ENCODE measurements at places on chromosomes 7 and 10. TPM values are rescaled to one million over a fixed set of nuclear protein-coding genes. Genes with fewer than 3 reads are reported as not detected.

Gene ZYX
- total RNA-seq: 18.3 TPM

DNA sequence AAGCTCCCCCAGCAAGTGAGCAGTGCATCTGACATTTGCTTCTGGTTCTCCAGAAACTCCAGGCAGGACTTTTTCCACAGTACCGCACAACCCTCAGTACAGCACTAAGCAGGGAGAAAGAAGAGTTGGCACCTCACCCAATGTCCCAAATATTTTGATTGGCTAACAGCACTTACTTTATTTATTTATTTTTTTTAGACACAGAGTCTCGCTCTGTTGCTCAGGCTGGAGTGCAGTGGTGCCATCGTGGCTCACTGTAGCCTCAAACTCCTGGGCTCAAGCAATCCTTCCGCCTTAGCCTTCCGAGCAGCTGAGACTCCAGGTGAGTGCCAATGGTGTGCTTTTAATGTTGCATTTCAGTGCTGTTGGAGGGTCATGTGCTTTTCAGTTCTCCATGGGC is 200.3 kb upstream of the ZMIZ1 start:
- no peaks in the 10 kb centered on the region for H3K27me3 ChIP-seq
- H3K27ac ChIP-seq: no peak overlapping the region
- no peak overlapping the region for H3K4me3 ChIP-seq
- H3K4me1 ChIP-seq: peaks cover 30% of the 10 kb centered on the region
- DNase-seq: no peak
- no peaks in the 10 kb centered on the region for H3K36me3 ChIP-seq

Gene FZD8
- 14.0 TPM for total RNA-seq

Gene LHFPL3
- 75.7 TPM for total RNA-seq

DNA sequence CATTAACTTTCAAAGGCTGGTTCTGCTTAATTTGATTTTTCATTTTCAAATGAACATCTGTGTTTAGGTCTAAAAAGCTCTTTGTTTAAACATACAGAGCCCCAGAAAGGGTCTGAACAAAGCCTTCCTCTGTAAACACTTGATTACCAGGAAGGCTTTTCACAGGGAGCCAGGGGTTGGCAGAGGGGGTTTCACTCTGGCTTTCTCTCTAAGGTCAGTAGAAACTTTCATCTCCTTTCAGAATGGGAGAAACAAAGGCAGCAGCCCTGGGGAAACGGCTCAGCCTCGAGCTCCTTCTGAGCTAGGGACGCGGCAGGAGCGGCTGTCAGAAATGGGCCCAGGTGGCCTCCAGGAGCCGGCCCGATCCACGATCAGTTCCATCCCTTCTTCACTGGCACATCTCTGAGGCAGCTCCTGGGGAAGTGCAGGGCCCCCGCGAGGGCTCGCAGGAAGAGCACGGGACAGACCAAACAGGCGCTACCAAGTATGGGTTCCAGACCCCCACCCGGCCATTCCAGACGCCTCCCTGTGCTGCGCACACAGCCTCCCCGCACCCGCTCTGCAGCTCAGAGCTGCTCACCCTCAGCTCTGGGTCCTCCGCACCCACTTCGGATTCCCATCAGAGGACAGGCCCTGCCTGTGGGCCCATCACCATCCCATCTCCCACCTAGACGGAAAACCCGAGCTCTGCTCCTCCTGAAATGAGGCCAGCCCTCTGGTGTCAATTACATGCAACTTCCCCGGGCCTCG is 124.1 kb downstream of the MAD1L1 start:
- H3K27ac ChIP-seq: peak overlapping the region; percentile 96
- peaks cover 14% of the 10 kb centered on the region for H3K36me3 ChIP-seq

Gene MKX
- 6.6 TPM for total RNA-seq

DNA sequence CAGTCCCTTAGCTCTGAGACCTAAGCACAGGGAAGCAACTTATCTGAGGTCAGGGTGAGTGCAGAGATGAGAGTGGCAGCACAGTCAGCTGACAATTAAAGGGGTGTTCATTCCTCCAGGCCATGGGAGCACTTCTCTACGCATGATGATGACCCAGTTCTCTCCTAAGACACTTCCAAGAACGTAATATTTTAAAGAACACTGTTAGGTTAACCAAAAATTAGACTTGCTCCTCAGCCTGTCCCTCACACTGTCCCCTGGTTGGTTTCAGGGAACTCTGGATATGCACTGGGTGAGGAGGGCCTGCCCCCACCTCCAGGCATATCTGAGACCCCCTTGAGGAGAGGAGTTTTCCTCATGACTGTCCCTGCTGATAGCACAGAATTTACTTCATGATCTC is 767.5 kb downstream of the GRID1 start:
- H3K27ac ChIP-seq: no peak overlapping the region
- no peak overlapping the region for H3K4me3 ChIP-seq
- no peaks in the 10 kb centered on the region for H3K27me3 ChIP-seq
- peaks cover 7% of the 10 kb centered on the region for H3K36me3 ChIP-seq

GRCh38 chr10:38605153-38605661 is 511.1 kb downstream of the ZNF37A start:
- no peaks in the 10 kb centered on the region for H3K4me1 ChIP-seq
- no peaks in the 10 kb centered on the region for H3K27me3 ChIP-seq
- no peaks in the 10 kb centered on the region for H3K36me3 ChIP-seq
- no peak for DNase-seq

Gene AEBP1
- 39.9 TPM for total RNA-seq

GRCh38 chr10:86224354-86225102 is 142.1 kb downstream of the GRID1 start:
- no peak for DNase-seq
- peaks cover 52% of the 10 kb centered on the region for H3K4me1 ChIP-seq
- no peaks in the 10 kb centered on the region for H3K27me3 ChIP-seq

Gene CSTF2T
- total RNA-seq: 37.3 TPM

GRCh38 chr10:51532044-51532443 is 167.4 kb downstream of the CSTF2T start:
- DNase-seq: no peak
- H3K36me3 ChIP-seq: no peaks in the 10 kb centered on the region
- H3K27me3 ChIP-seq: no peaks in the 10 kb centered on the region
- H3K4me3 ChIP-seq: no peak overlapping the region
- H3K27ac ChIP-seq: no peak overlapping the region

Gene HTR5A
- 0.99 TPM for total RNA-seq

Gene HIPK2
- total RNA-seq: 54.1 TPM

Gene ADAM8
- 1.7 TPM for total RNA-seq

- H3K4me1 ChIP-seq: peaks cover 4% of the 10 kb centered on the region
- H3K27me3 ChIP-seq: no peaks in the 10 kb centered on the region
- H3K27ac ChIP-seq: no peak overlapping the region
These were observed 114.6 kb upstream of the SFMBT2 start for GRCh38 chr10:7525314-7526016.

Gene GNAT3
- total RNA-seq: not detected

Gene ANXA8
- 0.17 TPM for total RNA-seq

GRCh38 chr7:77822269-77822668 is 23.7 kb downstream of the PHTF2 start:
- DNase-seq: peak; percentile 2
- H3K27ac ChIP-seq: no peak overlapping the region
- H3K4me3 ChIP-seq: no peak overlapping the region
- H3K4me1 ChIP-seq: no peaks in the 10 kb centered on the region
- H3K27me3 ChIP-seq: no peaks in the 10 kb centered on the region

Gene GPRIN2
- total RNA-seq: 9.3 TPM

Gene SPDYE8
- total RNA-seq: 0.06 TPM

DNA sequence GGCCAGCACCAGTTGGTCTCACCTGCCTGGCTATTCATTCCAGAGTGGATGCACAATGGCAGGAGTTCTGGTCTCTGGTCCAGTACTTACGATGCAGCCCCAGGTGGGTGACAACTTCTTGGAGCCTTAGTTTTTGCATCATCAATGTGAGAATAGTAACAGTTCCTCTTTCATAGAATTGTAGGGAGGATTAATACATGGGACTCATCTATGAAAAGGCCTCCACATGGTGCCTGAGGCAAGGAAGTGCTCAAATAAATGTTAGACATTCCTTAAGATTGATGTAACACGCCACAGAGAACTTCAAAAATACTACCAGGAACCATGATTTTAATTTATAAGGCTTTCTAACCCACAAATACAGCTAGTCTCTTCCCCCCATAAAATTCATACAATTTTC is 120.1 kb upstream of the CHST15 start:
- H3K36me3 ChIP-seq: no peaks in the 10 kb centered on the region
- no peak for DNase-seq
- peaks cover 7% of the 10 kb centered on the region for H3K4me1 ChIP-seq
- no peak overlapping the region for H3K4me3 ChIP-seq
- H3K27ac ChIP-seq: no peak overlapping the region

DNA sequence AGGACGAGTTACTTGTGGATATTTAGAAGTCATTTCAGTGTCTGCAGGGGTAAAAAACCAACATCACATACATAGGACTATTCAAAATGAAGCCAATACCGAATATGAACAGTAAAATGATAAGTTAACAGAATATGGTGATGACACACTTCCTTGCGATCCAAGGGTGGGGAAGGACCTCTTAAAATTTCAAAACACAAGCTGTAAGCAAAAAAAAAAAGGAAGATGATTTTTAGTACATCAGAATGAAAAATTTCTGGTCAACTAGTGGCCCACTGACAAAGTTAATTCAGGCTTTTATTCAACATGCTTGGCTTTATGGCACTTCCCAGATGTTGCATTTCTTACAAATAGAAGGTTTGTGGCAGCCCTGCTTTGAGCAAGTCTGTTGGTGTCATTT is 19.0 kb upstream of the GALNTL5 start:
- no peaks in the 10 kb centered on the region for H3K27me3 ChIP-seq
- H3K4me1 ChIP-seq: no peaks in the 10 kb centered on the region
- no peak overlapping the region for H3K27ac ChIP-seq

GRCh38 chr10:22609251-22609650 is 105.1 kb downstream of the PIP4K2A start:
- peaks cover 5% of the 10 kb centered on the region for H3K4me1 ChIP-seq
- H3K4me3 ChIP-seq: no peak overlapping the region
- H3K27ac ChIP-seq: no peak overlapping the region
- H3K36me3 ChIP-seq: peaks cover 4% of the 10 kb centered on the region

Gene SRGN
- total RNA-seq: 280 TPM

Gene CCZ1B
- total RNA-seq: 128 TPM

GRCh38 chr10:52318822-52319464 is 4.9 kb downstream of the DKK1 start:
- no peaks in the 10 kb centered on the region for H3K36me3 ChIP-seq

- DNase-seq: no peak
- no peaks in the 10 kb centered on the region for H3K36me3 ChIP-seq
- no peak overlapping the region for H3K4me3 ChIP-seq
- H3K27ac ChIP-seq: no peak overlapping the region
- H3K4me1 ChIP-seq: no peaks in the 10 kb centered on the region
These were observed 764.0 kb upstream of the LRRN3 start for GRCh38 chr7:110326966-110327365.

Gene PCGF6
- total RNA-seq: 11.4 TPM

GRCh38 chr7:20172736-20173334 is 44.3 kb downstream of the MACC1 start:
- DNase-seq: peak; percentile 54
- no peaks in the 10 kb centered on the region for H3K27me3 ChIP-seq
- H3K4me3 ChIP-seq: no peak overlapping the region
- H3K4me1 ChIP-seq: no peaks in the 10 kb centered on the region
- no peak overlapping the region for H3K27ac ChIP-seq

Measured in spinal cord (tissue), 10 donors.